MM.1S (cell line): ENCODE measurements at places on chromosomes 12 and 14.

DNA sequence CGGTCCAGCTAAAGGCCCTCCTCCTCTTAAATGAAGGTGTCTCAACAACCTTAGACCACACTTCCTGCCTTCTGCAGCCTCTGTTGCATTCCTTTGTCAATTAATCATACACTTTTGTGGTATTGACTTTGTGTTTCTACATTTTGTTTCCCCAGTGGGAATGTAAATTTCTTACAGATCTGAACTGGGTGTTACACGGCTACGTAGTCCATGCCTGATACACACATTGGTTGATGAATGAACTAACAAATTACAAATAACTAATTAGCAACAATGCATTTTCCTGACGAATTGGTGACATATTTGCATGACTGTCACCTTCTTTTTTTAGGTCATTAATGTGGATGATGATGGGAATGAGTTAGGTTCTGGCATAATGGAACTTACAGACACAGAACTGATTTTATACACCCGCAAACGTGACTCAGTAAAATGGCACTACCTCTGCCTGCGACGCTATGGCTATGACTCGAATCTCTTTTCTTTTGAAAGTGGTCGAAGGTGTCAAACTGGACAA is 15.2 kb upstream of the CCT2 start:
- DNase-seq = no peak

DNA sequence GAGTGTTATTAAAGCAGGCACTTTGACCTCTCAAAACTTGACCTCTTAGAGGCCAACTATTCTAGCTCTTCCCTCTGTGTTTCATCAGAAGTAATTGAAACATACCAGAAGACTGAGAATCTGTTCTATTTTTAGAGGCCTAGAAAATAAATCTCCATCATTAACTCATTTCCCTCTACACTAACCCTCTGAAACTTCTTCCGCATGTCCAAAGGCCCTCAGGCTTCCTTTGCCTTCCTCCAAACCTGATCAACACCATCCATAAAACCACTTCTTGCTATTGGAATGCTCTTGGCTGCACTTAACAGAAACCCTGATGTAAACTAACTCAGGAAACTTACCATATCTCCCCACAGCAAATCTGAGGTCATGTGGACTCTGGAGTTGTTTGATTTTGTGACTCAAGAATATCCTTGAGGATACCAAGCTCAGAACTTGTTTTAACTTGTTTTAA is 196.4 kb downstream of the RPAP3 start:
- no peak for DNase-seq

DNA sequence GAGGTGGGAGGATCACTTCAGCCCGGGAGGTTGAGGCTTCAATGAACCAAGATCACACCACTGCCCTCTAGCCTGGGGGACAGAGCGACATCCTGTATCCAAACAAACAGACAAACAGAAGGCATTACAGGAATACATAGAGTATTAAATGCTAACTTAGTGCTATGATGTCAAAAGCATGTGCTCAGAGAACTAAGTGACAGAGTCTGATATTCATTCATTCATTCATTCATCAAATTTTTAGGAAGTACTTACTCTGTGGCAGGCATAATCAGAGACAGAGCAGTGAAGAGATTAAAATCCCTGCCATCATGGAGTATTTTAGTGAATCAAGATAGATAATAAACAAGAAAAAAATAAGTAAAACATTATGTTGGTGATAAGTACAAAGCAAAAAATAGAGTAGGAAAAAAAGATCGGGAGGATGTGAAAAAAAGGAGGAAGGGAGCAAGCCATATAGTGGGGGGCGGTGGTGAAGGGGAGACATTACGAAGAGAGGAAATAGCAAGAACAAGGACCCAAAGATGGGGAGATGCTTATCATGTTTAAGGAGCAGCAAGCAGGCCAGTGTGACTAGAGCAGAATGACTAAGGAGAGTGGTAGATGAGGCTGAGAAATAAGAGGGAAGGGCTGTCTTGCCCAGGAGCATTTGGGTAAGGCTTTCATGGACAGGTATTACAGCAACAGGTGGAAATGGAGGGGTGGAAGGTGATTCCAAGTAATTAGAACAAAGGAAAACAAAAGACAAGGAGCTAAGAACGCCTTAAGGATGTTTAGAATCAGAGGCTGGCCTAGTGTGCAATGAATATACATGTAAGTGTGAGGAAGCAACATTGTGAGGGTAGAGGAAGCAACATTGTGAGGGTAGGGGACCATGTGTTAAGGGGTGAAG is 2.8 kb downstream of the MAP4K5 start:
- DNase-seq = no peak

GRCh38 chr14:68369281-68370056 is 423.4 kb downstream of the ZFP36L1 start:
- no peak for DNase-seq

DNA sequence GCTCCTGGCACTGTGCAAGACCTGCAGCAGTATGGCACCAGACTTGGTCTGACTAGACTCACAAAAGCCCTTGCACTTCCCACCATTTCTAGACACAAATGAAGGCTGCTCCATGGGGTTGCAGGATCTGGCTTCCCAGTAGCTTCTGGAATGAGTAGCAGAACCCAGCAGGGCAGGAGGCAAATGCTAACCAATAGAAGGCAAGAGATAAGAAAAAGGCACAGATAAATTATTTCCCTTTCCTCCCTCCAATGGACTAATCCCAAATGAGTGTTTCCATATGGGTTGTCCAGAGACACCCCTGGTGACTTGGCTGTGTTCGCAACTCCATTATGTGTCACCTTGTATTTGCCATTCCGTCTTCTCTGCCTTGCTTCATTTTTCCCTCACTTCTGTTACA is 49.7 kb downstream of the KIF21A start:
- no peak for DNase-seq

GRCh38 chr12:93279565-93280412 is 97.9 kb upstream of the NUDT4 start:
- no peak for DNase-seq

- DNase-seq = no peak
Measured at GRCh38 chr12:24470050-24470449, 478.9 kb downstream of the BCAT1 start.

DNA sequence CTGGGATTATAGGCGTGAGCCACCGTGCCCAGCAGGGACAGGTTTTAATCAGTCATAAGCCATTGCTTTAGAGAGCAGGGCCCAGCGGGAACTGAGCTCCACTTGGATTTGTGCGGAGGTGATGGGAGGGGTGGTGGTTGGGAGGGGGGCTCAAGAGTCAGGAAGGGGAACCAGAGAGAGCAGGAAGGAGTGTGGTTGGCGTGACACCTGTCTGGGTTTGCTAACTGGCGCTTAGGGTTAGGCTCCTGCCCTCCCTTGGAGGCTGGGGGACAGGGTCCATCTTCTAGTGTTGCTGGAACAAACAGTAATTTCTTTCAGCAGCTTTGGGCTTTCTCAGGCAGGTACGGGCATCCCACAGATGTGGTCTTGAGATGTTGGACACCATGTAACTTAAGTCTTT is 7.5 kb upstream of the ALDH2 start:
- DNase-seq = no peak

DNA sequence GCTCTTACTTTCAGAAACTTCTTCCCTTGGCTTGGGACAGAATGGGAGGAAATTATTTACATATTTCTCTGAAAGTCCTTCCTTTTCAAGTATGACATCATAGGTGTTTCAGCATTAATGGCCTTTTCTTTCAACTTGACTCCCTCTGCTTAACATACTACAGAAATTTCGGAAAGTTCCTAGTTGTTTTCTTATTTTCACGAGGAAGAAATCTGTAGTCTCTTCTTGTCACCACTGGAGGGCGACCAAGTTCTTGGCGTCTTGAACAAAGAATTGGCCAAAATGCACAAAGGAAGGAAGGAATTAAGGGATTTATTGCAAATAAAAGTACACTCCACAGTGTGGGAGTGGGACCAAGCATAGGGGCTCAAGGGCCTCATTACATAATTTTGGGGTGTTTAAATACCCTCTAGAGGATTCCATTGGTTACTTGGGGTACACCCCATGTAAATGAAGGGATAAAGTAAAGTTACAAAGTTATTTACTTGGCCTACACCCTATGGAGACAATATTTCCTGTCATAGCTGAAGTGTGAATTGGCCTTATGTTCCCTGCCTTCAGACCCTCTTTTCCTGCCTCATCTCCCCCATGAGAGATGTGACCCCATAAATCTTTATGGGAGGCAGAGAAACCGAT is 70.4 kb downstream of the RPL10L start:
- peak; percentile 23 for DNase-seq

DNA sequence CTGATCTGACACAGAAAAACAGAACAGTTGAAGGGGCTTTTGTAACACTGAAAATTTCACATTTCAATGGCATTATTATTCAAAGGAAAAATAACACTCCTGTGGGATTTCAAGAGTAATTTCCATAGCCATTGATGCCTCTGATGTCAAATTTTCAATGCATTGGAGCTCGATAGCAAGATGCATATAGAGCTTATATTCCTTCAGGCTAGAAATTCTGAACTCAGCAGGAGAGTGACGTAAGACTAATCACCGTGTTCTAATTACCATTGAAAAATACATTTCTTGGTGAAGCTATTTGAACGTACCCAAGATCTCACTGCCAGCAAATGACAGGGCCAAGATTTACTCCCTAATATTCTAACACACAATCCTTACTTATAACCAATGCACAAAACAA is 854.1 kb upstream of the TMEM132C start:
- no peak for DNase-seq
